ENCODE measurements at places on chromosomes 13 and 19.

DNA sequence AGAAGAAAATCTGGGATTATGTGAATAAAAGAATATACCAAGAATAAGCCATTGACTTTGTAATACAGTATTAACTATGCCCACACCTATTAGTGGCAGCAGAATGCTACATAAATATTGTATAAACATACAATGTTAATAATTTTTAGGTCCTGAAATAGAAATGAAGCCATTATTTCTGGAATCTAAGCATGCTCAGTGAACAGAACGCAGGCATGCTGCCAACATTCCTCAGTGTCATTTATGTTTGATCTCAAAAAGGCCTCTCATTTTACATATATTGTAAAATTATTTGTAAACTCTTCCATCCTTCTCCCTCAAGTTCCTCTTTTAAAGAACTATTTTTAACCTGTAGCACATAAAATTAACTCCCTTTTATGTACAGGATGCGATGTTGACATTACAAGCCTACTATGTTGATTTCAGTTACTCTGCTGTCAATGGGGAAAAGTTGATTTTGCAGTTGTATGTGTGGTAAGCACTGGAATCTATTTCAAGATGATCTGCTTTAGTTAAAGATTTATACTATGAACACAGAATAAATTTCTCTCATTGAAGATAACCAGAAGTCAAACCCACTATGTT, 118.8 kb downstream of the VWA8 start:
- DNase-seq = no peak

DNA sequence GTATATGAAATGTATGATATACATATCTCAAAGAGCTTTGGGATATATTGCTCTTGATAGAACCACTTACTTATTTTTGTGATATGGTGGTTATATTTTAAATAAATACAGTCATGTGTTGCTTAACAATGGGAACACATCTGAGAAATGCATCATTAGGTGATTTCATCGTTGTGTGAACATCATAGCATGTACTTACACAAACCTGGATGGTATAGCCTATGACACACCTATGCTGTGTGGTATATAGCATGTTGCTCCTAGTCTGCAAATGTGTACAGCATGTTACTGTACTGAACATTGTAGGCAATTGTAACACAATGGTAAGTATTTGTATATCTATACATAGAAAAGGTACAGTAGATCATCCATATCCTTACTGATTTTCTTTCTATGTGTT, 7.7 kb downstream of the RB1 start:
- DNase-seq = no peak

DNA sequence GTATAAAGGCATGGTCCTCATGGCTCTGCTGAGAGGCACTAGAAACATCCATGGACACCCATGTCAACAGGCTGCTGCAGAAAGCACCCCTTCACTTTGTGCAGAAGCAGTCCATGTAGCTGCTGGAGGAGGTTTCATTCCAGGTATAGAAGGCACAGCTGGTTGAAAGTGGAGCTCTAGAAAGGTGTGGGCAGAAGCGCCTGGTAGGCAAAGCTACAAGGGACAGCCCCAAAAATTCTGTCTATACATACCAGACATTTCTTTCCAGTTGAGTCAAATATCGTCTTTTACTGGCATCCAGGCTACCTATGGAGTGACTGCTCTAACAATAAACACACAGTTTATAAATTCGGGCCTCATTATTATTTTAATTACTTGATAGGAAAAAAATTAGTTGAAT, 129.3 kb downstream of the ENOX1 start:
- DNase-seq = no peak

DNA sequence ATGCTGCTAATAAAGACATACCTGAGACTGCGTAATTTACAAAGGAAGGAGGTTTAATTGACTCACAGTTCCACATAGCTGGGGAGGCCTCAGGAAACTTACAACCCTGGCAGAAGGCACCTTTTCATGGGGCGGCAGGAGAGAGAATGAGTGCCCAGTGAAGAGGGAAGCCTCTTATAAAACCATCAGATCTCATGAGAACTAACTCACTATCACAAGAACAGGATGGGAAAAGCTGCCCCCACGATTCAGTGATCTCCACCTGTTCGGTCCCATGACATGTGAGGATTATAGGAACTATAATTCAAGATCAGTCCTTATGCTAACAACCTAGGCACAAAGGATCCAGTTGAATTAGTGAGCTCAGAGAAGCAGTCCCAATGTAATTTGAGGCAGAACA, 59.4 kb downstream of the GPC6 start:
- DNase-seq = no peak

GRCh38 chr13:99034333-99035085, 56.6 kb upstream of the DOCK9 start:
- no peak for DNase-seq

DNA sequence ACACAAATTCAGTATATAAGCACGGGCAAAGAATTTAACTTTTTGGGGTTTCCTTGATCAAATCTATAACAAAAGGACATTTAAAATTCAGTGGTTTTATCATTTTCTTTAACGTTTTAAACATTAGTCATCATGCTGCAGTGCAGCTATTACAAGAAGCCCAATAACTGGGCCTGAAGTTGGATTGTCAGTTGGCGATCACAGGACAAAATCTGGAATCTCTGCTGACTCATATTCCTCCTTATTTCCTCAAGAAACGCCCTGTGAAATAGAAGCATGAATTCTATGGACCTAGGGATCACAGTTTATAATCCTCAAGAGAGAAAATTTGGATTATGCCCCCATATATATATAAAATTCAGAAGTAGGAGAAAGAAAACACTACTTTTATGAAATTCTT, 971.6 kb upstream of the MIR17HG start:
- DNase-seq = no peak

All from skeletal muscle cell (primary cell).